ENCODE measurements at places on chromosomes 4 and X.

- DNase-seq = no peak
These were observed 24.2 kb downstream of the FNIP2 start for GRCh38 chr4:158793021-158793420.

- no peak for DNase-seq
These were observed 42.0 kb downstream of the FAM149A start for GRCh38 chr4:186146458-186146857.

DNA sequence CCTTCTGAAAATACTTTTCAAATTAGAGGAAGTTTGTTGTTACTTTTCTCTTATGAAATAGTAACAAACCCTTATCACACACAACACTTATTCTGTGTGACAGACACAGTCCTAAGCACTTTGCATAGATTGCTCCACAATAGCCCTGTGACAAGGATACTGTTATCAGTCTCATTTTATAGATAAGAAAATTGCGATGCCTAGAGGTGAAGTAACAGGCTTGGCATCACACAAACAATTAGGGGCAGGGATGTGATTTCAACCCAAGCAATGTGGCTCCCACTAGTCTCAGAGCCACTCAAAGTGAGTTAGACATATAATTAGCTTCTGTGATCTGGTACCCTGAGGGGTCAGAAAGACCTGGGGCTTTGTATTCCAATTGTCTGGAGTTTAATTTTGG is 339.9 kb downstream of the FBXO8 start:
- DNase-seq = no peak

- DNase-seq = no peak
These were observed 18.0 kb downstream of the PRSS48 start for GRCh38 chr4:151294833-151295496.

GRCh38 chr4:153522802-153523094 is 56.6 kb downstream of the TMEM131L start:
- DNase-seq = no peak

DNA sequence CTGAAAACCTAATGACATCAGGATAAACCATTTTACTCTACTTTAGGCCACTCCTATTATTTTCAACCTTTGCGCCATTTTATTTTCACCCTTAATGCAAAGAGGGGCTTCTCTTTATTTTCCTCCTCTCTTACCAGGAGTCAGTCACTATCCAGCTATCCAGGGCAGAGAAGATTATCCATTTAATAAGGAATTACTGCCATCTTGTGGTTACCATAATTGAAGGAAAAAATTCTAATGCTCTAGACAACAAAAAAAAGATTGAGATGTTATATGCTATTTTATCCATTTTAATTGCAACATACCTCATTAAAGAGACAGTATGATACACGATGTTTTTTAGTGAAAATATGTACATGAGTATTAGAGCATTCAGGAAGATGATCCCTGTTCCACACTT is 514.5 kb upstream of the FAM241A start:
- DNase-seq = no peak

GRCh38 chr4:168741281-168742173 is 244.7 kb downstream of the PALLD start:
- no peak for DNase-seq

GRCh38 chr4:124199755-124200154 is 512.8 kb downstream of the ANKRD50 start:
- DNase-seq = no peak

GRCh38 chr4:76214177-76214675 is 602 bp upstream of the SCARB2 start:
- no peak for DNase-seq

DNA sequence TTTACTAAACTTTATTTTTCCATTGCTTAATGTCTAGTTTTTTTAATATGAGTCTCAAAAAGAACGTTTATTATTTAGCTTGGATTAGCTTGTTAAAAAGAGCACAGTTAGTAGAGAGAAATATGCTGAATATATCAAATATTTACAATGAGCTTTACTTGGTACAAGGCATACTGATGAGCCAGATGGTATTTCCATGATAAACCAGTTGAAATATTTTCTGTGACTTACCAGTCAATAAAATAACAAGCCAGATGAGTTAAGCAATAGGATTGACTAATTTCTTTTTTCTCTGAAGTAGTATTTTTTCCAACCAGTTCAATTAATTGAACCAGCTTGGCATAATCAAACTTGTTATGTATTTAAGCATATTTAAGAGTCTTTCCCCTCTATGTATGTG is 134.1 kb downstream of the KLHL34 start:
- DNase-seq = no peak

GRCh38 chrX:29992083-29992482 is 223.3 kb upstream of the MAGEB2 start:
- no peak for DNase-seq

DNA sequence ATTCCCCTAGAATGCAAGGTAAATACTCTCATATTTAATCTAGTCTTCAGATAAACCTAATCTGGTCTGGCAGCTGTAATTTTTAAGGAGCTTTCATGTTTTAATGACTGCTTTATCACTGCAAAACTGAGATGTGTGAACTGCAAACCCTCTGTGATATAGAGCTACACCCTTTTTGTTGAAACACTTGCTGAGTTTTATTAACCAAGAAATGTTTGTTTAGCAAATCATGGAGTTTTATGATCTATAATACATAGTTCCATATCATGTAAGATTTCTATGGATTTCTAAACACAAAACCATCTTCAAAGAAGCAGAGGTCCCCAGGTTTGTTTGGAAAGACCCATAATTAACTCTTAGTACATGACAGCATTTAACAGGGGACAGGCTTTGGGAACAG is 126.4 kb downstream of the BTC start:
- DNase-seq = no peak

GRCh38 chr4:85805891-85806290 is 330.9 kb downstream of the ARHGAP24 start:
- DNase-seq = no peak
